NAMALWA (cell line): ENCODE measurements at places on chromosomes 1 and 21.
A peak's percentile ranks its signal among the peaks of the same experiment; 100 is the strongest.

DNA sequence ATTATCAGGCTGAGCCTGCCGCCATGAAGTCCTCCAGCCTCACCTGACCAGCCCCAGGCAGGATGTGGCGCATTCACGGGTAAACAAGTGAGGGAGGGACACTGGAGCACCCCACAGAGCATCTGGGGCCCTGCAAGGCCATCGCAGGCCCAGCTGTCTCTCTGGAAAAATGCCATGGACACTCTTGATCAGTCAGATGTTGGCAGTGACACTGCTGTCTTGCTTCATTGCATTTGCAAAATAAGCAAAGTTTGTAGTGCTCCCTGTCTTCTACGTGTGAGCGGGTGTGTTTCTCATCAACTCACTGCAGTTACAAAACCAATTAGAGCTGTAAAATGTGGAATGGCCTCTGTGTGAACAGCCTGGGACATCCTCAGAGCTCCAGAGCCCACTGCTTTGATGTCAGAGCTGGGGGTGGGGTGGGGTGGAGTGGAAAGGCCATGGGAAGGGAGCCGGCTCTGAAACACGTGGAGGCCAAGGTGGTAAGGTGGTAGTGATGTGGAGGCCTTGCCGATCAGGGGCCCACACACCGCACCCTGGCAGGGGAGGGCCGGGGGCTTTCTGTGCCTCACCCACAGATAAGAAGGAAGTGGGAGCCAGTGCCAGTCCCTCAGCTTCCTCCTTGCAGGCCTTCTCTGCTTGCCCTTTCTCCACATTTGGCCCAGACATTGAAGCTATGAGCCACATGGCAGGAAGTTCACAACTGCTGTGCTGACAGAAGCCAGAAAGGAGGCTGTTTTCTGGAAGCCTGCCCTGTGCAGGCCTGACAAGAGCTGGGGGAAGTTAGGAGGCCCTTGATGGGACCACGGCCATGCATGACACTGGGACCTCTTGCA is 254.9 kb downstream of the RHOU start:
- peak; percentile 10 for DNase-seq

- no peak for DNase-seq
Observed at GRCh38 chr1:109787211-109787844, 23.6 kb upstream of the EPS8L3 start.

DNA sequence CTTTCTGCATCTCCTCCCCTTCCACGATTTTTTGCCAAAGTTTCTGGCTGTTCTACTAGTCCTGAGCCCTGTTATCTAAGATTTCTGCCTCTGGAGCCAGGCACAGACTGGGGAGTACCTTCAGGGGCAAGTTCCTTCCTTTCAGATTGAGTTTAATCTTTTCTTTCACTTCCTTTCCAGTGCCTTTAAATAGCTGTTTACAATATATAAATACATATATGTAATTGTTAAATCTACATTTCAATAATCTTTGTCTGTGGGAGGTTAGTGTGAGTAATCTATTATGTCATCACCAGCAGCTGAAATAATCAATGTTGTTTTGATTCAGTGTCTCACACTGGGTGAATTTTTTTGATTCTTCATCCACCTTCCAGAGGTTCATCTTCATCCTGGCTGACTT is 31.8 kb downstream of the DIPK1A start:
- no peak for DNase-seq

DNA sequence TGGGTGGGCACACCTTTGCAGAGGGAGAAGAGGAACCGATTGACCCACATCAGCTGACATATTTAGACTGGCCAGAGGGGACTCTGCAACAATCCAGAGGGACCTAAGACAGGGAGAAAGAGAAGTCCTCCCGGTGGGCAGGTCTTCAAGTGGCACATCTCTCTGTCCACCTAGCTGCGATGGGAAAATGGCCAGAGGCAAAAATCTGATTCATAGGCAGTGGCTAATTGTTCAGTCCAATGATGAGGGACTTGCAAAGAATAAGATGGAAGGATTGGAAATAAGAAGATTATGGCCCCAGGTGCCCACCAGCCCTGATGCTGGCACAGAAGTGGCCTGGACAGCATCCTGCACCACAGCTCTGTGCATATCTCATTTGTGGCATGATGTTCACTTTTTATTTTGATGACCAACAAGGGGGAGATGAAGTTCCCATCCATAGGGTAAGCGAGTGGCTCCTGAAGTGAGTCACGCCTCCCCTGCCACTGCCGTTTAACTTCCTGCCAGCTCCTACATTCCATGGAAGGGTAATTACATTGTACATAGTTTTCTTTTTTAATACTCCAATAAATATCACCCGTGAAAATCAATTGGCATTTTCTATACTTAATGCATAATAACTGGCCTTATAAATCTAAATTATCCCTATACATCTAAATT is 659.6 kb downstream of the MATN1 start:
- DNase-seq: no peak

- no peak for DNase-seq
Observed at GRCh38 chr1:170402476-170403311, 129.3 kb upstream of the GORAB start.

- no peak for DNase-seq
Observed at GRCh38 chr1:22607154-22607553, 29.3 kb upstream of the C1QA start.

GRCh38 chr1:48643193-48643592 is 133.5 kb downstream of the BEND5 start:
- no peak for DNase-seq
